ENCODE measurements at places on chromosomes 6 and 20.

GRCh38 chr20:1002682-1003561 is 811 bp upstream of the RSPO4 start:
- DNase-seq, result no peak

GRCh38 chr6:14743474-14744211 is 502.2 kb upstream of the JARID2 start:
- DNase-seq, result peak; percentile 45

GRCh38 chr20:63215101-63216040 is 560 bp downstream of the YTHDF1 start:
- DNase-seq, result peak; percentile 9

DNA sequence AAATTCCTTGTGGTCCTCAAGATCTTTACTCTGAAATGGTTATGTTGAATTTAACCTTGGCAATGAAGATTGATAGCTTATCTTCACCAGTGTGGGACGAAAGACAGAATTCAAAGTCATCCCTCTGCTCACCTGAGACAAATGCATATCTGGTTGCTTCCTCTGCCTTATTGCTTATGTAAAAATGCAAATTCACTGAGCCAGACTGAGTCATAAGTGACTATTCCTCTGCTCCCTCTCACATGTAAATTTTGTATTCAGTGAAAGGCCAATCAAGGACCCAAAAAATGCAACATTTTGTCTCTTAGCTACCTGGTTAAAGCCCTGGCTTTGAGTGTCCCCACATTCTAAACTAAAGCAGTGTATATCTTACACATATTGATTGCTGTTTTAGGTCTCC is 593.1 kb upstream of the GJE1 start:
- DNase-seq, result no peak

- DNase-seq, result no peak
These were observed 222.8 kb upstream of the CDYL start for GRCh38 chr6:4553387-4553786.
